Amygdala (tissue), 56 donors: ENCODE measurements at places on chromosomes 11 and 22.

- no peak for DNase-seq
Measured at GRCh38 chr11:77395460-77396173, 78.3 kb downstream of the PAK1 start.

DNA sequence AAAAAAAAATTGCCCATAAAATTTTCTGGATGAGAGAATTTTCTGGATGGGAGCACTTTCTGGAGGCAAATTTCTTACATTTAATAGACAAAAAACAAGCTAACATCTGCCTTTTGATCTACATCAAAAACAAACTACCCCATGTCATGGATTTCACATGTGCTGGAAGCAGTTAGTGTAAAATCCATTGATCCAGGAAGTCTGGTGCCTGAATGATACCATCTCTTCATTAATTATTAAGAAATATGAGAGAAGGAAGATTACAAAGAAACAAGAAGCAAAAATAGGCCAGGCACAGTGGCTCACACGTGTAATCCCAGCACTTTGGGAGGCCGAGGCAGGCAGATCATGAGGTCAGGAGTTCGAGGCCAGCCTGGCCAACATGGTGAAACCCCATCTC, 53.2 kb upstream of the FAM181B start:
- DNase-seq, result no peak

GRCh38 chr22:17167486-17167885, 8.4 kb upstream of the HDHD5 start:
- DNase-seq, result no peak

DNA sequence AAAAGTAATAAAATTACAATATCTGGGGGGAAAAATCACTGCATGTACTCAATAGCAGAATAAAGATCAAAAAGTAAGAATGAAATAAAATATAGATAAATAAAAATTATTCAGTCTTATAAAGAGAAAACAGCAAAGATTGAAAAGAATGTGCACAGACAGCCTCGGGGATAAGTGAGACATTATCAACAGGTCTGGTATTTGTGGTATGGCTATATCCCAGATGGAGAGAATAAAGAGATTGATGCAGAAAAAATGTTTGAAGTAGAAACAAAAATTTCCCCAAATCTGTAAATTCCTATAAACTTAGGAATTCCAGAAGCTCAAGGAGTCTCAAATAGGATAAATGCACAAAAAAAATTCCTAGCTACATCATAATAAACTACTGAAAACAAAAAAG, 74.5 kb upstream of the LUZP2 start:
- no peak for DNase-seq

DNA sequence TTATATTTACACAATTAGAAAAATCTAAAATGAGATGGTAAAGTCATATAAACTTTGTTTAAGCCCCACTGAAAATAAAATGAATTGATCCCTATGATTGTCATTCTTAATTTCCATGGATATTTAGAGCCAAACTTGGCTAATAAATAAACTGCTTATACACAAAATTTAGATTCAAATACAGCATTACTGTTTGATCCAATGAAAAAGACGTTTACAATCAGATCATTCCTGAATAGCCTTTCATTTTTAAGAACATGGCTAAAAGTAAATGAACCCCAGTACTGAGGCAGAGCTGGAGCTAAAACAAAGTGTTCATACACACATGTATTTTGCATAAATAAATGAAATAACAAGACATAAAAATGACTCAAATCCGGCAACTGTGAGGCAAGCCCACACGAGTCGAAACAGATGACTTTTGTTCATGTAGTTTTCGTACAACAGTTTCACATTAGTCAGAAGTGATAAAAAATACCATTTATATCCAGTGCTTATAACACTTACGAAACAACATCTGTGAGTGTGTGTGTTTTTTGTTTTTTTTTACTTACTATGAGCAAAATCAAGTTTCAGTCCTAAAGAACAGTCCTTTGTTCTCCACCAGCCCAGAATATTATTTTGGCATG, 386.5 kb downstream of the SOX6 start:
- DNase-seq, result no peak

GRCh38 chr22:50479721-50480120, 1.6 kb upstream of the ADM2 start:
- DNase-seq, result no peak

- DNase-seq, result no peak
Measured at GRCh38 chr11:78441956-78442355, 24.3 kb upstream of the GAB2 start.

DNA sequence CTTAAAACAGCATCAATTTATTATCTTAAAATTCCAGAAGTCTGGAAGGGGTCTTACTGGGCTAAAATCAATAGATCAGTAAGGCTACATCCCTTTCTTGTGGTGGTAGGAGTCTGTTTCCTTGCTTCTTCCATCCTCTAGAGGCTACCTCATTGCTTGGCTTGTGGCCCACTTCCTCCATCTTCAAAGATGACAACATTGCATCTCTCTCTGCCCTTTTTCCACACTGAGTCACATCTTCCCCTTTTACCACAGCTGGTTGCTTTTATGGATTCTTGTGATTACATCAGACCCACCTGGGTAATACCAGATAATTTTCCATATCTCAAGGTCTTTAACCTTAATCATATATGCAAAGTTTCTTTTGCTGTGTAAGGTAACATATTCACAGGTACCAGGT, 60.9 kb downstream of the GRIA4 start:
- no peak for DNase-seq

DNA sequence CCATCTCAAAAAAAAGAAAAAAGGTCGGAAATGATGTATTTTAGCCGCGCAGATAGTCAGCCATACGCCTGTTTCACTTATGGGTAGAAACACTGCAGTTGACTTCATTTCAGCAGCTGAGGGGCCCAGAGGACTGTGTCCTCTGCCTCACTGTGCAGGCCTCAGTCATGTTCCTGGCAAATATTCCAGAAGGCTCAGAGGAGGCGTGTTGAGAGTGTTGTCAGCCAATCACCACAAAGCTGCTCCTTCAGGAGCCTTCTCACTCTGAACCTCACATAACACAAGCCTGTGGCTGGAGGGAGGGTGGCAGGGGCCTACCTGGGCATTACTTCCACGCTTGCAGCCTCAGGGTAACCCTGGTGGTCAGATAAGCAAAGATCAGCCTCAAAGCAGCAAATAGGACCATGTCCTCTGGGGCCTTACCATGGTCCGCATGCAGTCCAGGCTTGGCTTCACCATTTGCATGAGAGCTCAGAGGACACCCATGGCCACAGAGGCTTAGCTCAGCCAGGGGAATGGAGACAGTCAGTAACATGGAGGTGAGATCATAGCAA, 17.3 kb upstream of the TREH start:
- no peak for DNase-seq

GRCh38 chr22:31991102-31991839, 46.9 kb downstream of the YWHAH start:
- DNase-seq, result no peak

- no peak for DNase-seq
Measured at GRCh38 chr11:62560566-62561103, 13.1 kb downstream of the EEF1G start.

DNA sequence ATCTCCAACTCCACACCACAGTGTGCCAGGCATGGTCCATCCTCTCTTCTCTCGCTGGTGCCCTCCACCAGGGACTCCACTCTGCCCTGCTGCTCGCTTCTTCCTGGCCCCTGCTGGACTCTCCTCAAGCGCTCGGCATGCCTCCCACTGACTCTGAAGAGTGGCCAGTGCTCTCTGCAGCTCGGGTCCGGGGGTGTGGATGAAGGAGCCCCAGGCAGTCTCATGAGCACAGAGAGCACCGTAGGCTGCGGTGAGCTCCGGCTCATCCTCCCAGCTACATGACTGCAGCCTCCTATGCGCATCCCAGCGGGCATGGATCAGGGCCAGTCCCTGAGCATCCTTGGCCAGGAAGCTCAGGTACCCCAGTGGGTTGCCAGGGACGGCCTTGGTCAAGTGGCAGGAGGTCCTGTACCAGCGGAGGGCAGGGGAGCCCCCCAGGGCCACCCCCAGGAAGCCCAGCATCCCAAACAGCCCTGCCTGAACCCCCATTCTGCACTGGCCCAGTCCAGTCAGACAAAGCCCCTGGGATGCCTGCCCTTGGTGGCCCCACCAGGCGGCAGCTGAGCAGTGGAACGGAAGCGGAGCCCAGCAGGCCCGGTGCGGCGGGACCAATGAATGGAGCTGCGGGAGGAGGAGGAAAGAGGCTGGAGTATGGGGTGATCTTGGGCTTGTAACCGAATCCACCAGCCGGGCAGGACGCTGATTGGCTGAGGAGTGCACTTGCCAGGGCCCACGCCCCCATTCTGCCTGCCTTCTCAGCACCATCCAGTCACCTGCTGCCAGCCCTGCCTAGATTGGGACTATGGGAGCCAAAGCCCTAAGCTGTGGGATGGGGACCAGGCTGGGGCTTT, at the start of gene PLA2G3:
TSS of gene PLA2G3 (minus strand) at position 643 of the 851 bp plus-strand sequence. CDS start at position 489, 154 bp downstream.
- peak; percentile 12 for DNase-seq

GRCh38 chr11:61851113-61851899, 23.2 kb downstream of the FADS2 start:
- no peak for DNase-seq

DNA sequence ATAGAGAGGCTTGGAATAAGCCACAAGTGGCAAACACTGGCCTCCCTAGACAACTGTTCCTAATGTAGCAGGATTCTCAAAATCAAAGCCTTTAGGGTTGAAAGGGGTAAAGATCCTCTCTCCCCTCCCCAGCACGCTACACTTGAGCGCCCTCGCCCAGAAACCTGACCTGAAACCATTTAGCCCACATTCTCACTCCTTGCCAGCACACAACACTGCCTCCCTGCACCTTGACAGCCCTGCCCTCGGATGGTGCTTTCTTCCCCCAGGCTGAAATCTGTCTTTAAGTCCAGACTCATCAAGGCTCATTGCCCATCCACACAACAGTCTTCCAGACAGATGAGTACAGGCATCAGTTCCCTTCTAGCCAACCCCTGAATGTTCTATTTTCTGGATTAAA, 26.5 kb downstream of the CWC15 start:
- no peak for DNase-seq

GRCh38 chr11:1619449-1619848, 2.5 kb downstream of the KRTAP5-4 start:
- DNase-seq, result no peak

DNA sequence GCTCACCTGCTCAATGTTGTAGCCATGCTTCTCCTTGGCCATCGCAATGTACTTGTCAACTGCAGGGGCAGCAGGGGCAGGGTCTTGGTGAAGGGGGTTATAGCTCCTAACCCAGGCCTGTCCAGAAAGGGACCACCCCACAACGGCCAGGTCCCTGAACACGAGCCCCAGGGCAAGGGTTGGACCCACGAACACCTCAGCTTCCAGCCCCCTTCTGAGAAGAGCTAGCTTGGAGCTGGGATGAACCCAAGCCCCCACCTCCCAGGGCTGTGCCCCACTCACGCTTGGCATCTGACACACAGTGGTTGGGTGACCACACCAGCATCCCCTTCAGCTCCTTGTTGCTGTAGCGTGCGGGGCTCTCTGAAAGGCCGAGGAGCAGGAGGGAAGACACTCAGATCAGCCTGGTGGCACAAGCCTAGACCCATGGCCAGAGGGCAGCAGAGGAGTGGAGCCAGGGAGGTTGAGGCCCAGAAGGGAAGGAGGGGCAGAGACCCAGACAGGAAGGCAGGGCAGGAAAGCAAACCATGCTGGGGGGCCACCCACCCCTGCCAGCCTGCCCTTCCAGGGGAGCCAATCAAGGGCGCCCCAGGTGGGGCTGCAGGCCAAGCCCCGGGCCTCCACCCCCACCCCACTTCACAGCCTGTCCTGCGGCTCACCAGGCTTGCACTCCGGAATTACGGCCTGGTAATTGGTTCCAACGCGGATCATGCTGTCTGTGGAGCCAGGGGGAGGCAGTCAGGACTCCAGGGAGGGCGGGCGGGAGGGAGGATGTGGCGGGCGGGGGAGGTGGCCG, 1.9 kb downstream of the RCOR2 start:
- DNase-seq, result no peak

GRCh38 chr22:23754220-23754919, at the start of gene VPREB3:
Gene VPREB3, minus strand, starts transcription at chr22:23754425. Its CDS starts 62 bp downstream, at chr22:23754363.
- DNase-seq, result no peak

DNA sequence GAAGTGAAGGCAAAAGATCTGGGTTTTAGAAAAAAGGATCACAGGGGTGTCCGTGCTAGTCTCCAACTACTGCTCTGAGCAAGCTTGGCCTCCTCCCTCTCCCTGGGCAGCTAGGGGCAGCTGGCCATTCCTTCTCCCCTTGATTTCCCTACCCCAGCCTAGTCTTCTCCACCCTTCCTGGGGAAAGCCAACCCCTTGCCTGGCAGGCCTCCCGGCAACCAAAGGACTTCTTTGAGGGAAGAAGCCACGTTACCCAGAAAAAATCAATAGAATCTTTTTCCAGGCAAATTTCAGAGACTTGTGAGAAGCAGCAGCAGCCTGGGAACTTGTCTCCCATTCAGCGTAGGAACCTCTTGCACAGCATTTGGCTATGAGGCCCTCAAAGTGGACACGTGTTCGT, 91.5 kb downstream of the MIAT start:
- peak; percentile 33 for DNase-seq

- no peak for DNase-seq
Measured at GRCh38 chr22:33477120-33478111, 419.2 kb upstream of the SYN3 start.

- DNase-seq, result no peak
Measured at GRCh38 chr11:82831364-82831763, 68.9 kb downstream of the PRCP start.

DNA sequence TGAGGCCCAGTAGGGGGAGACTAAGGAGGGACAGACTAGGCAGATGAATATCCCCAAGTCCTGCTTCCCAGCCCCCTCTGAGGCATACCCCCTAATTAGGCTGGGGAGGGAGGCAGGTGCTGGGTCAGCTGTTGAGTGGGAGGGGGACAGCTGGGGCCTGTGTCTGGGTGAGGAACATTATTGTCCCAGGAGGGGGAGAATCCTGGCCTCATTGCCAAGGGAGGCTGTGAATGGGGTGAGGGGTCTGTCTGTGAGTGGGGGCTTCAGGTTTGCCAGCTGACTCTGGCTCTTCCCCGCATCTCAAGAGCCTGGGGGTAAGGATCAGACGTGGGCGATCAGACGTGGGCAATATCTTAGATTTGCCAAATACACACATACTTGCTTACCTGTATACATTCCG, 2.1 kb downstream of the INPPL1 start:
- DNase-seq, result no peak

DNA sequence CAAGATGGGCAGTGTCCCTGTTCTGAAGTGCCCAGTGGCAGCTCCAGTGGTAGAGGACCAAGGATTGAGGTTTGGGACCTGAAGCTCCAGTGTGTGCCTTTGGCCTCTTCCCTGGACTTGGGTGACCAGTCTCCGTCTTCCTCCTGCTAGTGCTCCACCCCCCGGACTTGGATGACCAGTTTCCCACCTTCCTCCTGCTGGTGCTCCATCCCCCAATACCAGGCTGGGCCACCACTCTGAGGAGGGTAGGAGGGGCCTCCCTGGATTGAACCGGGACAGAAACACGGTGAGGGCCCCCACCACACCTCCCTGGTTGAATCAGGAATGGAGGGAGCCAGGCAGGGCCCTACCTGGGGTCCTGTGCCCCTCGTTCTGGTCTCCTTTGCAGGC, 10.9 kb upstream of the NEAT1 start:
- DNase-seq, result no peak

GRCh38 chr11:3964056-3964455, 108.6 kb downstream of the STIM1 start:
- DNase-seq, result no peak
